ENCODE measurements at places on chromosomes 6 and 20.
A peak's percentile ranks its signal among the peaks of the same experiment; 100 is the strongest.

GRCh38 chr6:126632271-126632670 is 292.4 kb downstream of the CENPW start:
- no peak for DNase-seq

DNA sequence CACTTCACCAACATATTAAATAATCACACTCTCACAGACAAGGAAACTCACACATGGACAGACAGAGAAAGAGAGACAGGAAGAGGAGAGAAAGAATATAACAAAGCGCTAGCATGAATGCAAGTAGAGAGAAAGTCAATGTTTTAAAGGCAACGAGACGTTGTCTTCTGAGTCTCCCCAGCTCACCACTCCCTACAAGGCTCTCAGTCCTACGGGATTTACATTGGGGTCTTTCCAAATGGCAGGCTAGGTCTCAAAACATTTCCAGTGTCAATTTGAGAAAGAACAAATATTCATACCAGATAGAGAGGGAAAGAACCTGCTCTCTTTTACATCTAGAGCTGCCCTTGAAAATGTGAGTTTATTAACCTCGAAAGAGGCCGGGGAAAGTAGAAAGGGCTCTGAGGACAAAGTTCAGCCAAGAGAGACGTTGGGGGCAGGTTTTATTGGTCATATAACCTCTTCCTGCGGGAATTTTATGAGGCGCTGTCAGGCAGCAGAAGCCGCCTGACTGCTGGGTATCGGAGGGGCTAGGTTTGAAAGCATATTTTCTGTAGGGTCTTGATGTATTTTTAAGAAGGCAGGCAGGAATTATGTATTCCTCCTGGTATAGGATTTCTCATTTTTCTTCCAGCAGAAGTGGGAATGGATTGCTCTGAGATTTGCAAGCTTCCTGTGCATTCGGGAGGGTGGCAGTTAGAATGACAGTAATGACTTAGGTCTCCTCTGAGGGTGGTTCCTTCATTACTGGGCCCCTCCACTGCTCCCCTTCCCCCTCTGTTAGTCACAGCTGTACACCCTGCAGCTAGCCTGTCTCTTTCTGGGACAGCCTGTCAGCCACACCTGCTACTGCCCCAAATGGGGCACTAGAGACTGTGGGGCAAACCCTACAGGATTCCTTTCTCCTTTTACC is 34.4 kb upstream of the KIF16B start:
- DNase-seq = no peak

- DNase-seq = peak; percentile 53
These were observed 1.2 kb downstream of the DNMT3B start for GRCh38 chr20:32763202-32764004.

- DNase-seq = no peak
These were observed 36.6 kb downstream of the BCL2L1 start for GRCh38 chr20:31685853-31686643.

DNA sequence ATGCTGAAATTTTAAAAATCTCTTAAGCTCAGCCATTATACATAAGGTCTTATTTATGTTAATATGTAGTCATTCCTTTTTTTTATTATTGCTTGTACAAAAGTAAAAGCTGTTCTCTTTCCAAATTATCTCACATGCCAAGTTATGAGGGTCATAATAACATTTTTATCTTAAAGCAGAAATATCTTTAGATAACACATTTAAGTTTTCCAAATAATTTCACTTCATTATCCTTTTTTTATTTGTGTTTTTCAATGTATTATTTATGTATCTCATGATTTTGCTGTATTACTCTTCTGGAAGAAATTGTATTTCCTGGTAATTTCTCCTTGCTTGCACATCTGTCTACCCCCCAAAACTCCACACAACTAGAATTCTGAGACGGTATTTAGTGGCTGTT is 461.1 kb upstream of the SOX4 start:
- DNase-seq = no peak

DNA sequence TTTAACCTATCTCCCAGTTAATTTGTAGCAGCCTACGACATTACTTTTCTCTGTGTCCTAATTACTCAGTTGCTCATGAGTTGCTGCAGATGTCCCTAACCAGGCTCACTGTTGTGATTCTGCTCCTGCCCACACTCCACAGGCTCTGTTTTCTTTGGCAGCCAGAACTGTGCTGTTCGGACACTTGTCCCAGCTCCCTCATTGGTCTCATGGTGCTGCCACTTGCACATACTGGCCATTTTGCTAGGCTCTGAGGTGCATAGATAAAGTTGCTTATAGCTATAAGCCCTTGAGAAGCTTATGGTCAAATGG is 55.0 kb downstream of the NOX3 start:
- no peak for DNase-seq

DNA sequence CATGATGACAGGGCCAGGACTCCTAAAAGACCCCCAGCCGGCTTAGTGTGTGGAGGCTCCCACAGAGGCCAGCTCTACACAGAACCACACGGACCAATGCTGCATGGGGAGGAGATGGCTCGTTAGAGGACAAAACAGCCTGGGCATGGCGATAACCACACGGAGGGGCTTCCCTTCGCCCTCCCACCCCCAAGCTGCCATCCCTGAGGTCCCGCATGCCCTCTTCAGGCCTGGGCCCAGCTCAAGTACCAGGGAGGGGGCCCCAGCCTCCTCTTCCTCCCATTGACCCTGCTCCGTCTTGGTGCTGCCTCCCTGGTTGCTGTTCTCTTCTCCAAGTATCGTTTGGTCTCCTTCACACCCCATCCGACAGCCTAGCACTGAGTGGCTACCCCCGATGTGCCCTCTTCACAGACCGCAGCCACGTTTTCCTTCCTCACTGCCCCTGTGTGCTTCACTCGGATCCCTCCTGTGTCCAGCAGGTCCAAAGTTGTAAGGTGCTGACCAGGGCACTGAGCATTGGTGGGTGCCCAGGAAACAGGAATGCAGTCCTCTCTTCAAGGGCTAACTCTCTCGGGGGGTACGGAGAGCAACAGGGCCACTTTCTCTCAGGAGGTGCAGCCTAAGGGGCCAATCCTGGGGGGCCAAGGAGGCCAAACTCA is 9.6 kb upstream of the MLN start:
- no peak for DNase-seq
